ENCODE measurements at places on chromosomes 1 and 21.

DNA sequence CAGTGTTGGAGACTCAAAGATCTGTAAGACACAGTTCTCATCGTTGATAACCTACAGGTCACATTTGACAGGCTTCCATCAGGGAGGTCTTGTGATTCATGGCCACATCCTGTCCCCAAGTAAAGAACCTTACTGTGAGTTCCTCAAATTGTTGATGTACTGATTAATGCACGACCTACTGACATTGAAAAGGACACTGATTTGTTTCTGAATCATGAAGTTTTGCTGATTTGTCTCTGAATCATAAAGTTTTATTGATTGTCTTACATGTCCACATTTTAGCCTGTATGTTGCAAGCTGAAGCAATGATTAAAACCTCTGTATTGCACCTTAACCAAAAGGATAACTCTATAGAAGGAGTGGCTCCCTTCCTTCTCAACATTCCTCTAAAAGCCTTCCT is 476.3 kb upstream of the RUNX1 start:
- DNase-seq: no peak

DNA sequence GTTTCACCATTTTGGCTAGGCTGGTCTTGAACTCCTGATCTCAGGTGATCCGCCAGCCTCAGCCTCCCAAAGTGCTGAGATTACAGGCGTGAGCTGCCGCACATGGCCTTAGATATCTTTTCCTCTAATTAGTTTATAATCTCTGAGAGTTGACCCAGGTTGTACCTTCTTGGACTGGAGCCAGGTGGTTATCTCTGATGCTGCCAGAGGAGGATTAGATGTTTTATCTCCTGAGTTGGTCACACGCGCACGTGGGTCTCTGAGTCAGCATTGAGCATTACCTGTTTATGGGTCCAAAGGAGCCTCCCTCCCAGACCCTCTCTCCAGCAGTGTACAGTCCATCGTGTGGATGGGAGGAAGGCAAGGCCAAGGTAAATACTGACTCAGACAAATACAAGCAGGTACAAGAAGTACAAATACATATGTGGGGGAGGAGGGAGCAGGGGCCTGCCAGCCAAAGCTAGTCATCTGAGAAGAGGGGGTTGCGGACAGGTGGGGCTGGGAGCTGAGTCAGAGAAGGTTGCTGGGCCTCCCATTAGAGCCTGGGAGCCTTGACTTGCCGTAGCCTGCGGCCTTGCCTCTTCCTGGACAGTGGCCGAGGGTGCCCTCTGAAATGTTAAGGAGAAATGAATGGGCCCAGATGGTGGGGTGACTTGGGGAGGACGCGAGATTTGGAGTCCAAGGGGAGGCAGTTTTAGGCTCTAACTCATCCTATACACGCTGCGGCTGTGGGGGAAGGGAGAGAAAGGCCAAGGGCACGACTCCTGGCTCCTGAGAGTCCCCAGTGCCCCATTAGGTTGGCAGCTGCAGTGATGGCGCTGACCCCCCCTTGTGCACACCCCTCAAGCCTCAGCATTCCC is 13.1 kb downstream of the IL6R start:
- DNase-seq: no peak

GRCh38 chr1:217482356-217483102 is 148.4 kb downstream of the GPATCH2 start:
- no peak for DNase-seq

- no peak for DNase-seq
Observed at GRCh38 chr1:20115916-20116315, 3.4 kb downstream of the PLA2G2D start.

DNA sequence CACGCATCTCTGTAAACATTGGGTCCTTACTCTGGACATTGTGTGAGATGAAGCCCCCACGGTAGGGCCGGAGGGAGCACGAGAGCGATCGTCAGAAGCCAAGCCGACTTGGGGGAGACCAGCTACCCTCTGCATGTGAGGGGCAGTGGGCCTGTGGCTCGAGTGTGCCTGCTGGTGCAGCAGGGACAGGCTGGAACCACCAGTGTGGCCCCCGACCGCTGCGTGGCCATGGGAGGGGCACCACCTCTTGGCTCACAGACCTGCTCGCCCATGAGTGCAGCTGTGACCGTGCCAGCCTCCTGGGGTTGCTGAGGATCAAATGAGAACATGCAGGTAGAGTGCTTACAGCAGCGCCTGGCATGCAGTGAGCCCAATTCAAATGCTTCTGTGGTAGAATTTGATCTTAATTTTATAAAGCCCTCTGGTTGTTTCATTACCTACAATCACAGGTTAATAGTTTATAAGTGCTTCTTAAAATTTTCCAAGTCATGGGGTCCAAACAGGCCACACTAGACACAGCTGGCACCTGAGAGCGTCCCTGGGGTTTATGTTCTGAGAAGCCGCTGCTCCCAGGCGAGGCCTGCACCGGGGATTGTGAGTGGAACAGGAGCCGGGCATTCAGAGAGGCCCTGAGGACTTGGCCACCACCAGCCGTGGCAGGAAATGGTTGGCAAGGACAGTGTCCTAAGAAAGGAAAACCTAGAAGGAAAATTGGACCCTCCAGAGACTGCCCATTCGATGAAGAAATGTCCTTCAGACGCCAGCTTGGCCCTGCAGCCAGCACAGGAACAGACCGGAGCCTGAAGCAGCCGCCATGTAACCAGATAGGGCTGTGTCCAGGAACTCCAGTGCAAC is 22.6 kb upstream of the ADARB1 start:
- DNase-seq: no peak

DNA sequence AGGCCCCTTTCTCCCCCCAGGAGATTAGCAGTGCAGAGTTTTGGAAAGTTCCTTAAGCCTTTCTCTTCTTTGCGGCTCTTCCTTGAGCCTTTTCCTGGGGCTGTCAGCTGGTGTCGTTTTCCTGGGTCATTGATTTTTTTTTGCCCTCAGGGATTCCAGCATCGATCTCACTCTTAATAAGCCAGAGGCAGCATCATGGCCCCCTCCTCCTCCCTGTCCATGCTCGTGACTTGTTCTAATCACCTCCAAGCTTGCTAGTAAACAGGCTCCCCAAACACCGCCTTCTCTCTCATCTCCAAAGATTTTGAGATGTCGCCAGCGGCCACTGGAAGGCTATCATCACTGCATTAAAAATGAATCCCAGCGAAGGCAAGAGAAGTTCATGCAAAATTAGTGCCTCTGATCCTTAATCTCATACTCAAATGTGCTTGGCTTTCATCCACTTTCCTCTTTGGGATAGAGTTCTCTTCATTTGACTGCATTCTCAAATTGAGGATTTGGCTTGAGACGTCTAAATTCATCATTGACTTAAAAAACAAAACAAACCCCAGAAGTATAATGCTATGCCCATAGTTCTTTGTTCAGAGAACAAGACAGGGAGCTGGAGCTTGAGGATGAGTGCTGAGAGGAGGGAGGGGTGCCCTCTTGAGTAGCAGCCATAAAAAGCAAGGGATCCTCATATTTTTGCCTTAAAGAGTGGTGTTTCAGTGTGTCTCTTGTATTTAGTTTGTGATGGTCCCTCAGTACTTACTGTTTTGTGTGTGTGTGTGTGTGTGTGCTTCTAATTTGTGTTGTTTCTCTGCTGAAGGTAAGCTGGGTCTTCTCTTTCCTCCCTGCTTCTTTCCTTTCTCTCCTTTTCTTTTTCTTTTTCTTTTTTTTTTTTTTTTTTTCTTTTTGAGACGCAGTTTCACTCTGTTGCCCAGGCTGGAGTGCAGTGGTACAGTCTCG is 3.2 kb downstream of the EVA1C start:
- no peak for DNase-seq

DNA sequence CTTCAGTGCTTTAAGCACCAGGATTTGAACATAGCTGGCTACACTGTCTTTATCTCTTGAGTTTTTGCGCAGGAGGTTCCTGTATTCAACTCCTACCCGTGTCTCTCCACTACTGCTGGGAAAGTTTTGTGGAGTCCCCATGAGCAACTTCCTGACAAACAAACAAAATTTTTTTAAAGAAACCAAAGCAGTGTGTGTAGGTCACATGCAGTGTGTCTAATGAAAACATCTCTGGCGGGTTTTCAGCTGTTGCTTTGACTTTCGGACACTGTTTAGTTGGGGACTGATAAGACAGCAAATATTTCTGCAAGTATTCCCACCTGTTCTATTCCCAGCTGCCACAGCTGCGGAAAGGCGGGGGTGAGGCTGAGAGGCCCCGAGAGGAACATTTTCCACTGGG is 2.0 kb downstream of the PSEN2 start:
- no peak for DNase-seq

GRCh38 chr1:3410142-3410925 is 44.1 kb upstream of the ARHGEF16 start:
- DNase-seq: no peak

DNA sequence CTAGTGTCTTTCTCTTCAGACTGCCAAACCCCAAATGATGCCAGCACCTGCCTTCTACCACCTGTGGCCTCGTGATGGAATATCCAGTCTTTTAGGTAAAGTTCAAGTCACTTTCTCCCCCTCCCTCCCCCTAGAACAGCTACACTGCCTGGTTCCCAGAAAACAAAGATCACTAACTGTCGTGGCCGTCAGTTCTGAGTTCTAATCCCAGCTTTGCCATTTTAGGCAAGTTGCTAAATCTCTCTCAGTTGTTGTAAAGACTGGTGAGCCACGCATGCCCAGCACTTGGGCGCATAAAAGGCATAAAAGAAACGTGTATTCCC is 648 bp upstream of the TRAPPC3 start:
- no peak for DNase-seq

DNA sequence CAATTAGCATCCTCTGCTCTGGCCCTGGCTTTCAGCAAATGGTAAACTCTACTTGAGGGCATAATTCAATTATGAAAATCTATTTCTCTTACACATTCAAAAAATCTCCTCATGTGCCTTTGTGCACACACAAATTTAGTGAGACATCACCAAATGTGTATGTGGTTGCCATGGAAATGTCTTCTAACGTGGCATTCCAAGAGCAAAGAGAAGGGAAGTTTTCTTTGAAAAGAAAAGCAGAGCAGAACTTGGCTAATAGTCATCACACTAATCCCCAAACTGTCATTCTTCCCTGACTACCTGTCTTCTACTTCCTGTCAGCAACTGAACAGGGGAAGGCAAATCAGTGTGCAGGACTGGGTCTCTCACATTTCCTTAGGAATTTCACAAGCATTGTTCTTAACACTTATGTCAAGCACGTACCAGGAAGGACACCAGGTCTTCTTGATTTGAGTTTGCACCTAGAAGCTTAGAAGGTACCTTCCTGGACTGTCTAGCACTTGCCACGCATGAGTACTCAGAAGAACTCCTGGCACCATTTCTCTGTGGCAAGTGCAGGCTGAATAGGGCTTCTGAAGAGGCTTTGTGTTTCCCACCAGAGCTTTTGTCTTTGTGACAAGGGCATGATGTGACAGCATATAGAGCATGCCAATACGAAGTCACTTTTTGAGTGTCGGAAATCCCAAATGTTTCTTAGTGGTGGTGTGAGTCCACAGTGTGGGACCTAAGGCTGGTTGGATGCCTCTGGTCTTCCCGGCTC is 32.3 kb downstream of the MAN1C1 start:
- DNase-seq: no peak

DNA sequence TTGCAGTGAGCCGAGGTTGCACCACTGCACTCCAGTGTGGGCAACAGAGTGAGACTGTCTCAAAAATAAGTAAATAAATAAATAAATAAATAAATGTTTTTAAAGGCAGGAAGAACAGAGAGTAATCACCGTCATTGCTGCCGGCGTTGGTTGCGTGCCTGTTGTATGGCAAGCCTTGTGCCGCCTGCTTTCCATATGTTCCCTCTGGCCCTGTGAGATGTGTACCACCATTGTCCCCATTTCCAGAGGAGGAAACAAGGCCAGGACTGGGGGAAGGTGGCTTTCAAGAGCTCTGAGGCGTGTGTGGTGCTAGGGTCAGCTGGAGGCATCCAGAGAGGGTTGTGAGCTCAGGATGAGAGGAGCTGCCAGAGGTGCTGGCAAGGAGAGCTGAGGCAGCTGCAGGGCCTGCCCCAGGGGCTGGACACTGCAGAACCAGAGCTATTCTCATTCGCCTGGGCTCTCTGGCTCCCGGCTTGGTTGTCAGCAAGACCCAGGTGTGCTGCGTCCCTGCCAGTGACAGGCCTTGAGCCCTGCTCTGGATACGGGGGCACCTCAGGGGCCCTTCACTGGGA is 5.2 kb upstream of the MARCKSL1 start:
- DNase-seq: no peak

- no peak for DNase-seq
Observed at GRCh38 chr21:39694750-39695149, 50.2 kb upstream of the IGSF5 start.

GRCh38 chr1:119320100-119320499 is 48.5 kb upstream of the HAO2 start:
- no peak for DNase-seq

DNA sequence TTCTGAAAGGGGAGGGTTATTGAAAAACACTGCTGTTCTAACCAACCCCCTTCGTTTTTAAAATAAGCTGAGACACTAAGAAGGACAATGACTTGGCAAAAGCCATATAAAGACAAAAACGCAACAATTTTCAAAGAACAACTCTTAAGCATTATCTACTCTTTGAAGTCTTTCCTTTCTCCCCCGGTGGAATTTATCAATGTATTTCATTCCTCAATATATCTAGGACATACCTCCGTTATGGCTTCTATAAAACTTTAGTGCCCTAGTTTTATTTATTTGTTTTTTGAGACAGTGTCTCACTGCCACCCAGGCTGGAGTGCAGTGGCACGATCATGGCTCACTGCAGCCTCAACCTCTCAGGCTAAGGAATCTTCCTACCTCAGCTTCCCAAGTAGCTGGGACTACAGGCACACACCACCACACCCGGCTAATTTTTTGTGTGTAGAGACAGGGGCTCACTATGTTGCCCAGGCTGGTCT is 3.2 kb downstream of the NRDC start:
- no peak for DNase-seq

GRCh38 chr1:241598249-241598648 is 41.9 kb downstream of the CHML start:
- DNase-seq: no peak

DNA sequence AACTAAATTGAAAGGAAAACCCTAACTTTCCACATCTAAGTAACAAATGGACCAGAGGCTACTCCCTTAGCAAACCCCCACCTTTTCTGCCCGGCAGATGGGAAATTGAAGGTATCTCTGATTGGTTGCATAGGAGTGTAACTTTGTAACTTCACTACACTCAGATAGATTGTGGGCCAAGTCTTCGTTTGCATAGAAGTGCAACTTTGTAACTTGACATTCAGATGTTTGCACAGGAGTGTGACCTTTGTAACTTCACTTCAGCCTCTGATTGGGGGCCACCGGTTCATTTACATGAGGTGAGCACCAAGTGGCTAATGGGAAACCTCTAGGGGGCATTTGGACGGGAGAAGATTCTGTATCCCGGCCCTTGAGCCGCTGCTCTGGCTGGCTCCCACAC is 59.4 kb downstream of the C1orf94 start:
- no peak for DNase-seq

- DNase-seq: no peak
Observed at GRCh38 chr21:31157756-31158155, 119.5 kb upstream of the KRTAP19-8 start.

DNA sequence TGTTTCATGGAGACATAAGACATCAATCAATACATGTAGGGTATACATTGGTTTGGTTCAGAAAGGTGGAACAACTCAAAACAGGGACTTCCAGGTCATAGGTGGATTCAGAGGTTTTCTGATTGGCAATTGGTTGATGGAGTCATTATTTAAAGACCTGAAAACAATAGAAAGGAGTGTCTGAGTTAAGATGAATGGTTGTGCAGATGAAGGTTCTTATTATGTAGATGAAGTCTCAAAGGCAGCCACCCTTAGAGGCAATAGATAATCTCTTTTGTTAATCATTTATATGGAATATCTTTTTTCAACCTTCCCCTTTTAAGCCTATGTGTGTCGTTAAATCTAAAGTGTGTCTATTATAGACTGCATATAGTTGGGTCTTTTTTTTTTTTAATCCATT is 67.8 kb upstream of the LYPLAL1 start:
- DNase-seq: no peak

GRCh38 chr1:1055841-1056736 is 18.0 kb downstream of the RNF223 start:
- DNase-seq: no peak
